Activated CD4-positive, alpha-beta T cell treated with anti-CD3 and anti-CD28 coated beads, Interleukin-2, Interleukin-4, amounts not matched to agents 100 ng/mL and 50 ng/mL, durations not matched to agents 16 hours and 8 hours (primary cell): ENCODE measurements at places on chromosomes 3 and 15.

DNA sequence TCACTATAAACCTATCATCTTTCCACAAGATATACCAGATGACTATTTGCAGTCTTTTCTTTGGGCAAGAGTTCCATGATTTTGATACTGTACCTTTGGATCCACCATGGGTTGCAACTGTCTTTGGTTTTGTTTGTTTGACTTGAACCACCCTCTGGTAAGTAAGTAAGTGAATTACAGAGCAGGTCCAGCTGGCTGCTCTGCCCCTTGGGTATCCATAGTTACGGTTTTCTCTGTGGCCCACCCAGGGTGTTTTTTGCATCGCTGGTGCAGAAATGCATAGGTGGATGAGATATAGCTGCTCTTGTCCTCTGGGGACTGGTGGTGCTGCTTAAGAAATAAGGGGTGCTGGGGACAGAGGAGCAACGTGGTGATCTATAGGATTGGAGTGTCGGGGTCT lies 33.8 kb downstream of the CHDH start:
- DNase-seq: no peak

DNA sequence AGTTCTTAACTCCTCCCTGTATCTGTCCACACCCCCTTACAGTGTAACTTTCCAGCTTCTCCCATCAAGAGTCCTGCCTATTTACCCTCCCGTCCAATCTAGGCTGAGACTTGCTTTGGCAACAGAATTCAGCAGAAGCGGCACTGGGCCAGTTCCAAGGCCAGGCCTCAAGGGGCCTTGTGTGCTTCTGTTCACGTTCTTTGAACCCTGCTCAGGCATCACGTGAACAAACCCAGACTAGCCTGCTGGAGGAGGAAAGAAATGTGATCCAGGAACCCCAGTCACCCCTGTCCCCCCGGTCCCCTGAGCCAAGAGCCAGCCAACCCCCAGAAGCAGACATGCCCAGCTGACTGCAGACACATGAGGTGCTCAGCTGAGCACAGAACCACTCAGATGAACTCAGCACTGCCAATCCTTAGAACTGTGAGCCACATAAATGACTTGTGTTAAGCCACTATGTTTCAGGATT lies 76.1 kb upstream of the DCLK3 start:
- no peak for DNase-seq

DNA sequence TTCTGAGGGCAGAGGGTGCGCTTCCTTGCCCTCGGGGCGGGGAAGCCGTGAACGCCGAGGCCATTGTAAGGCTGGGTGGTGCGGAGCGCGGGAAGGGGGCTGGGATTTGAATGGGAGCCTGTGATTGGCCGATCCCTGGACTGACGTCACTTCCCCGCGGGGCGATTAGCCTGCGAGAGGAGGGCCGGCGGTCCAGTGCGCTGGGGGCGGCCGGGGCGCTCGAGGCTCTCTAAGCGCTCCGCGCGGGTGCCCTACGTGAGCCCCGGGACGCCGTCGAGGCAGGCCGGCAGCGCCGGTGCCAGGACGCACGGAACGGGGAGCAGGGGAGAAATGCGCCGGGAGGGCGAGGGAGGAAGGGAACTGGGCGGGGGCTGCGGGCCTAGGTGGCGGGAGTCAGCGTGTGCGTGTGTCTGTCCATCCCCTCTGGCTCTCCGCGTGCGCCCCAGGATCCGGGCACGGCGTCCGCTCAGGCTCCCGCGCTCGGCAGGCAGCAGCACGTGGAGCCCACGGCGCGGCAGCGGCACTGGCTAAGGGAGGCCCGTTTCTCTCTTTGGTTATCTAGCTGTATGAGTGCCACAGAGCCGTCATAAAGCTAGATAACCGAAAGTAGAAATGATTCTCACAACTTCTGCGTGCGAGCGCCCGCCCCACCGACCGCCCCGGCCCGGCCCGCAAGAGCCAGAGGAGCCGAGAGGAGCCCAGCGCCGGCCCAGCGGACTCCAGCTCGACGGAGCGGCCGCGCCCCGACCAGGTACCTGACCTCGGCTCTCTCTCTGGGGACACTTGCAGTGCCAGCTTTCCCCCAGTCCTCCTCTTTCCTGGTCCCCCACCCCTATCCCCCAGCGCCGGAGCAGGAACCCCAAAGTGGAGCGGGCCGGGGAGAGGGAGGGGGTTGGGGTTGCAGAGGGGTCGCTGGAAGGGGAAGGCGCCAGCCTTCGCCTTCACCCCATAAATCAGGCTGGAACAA lies 33.1 kb upstream of the POLG start:
- DNase-seq: peak; percentile 15

DNA sequence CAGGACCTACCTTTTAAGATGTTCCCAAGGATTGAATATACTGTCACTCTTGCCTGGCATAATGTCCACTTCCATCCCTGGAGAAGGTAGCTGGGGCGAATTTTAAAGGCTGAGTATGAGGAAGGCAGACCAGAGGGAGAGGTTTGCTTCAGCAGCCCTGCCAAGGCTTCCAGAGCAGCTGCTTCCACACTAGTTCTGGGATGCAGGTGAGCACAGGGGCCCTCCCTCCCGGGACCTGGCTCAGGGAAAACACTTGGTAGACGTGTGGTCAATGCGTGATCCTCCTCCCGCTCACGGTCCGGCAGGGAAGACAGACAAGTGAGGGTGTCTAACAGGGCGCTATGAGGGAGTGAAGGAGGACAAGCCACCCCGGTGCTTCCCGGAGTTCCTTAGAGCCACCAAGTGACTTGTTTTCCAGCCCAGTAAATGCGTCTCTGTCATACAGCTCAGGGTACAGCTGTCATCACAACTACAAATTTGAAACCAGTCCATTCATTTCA lies 327.6 kb downstream of the ARRDC4 start:
- DNase-seq: no peak

DNA sequence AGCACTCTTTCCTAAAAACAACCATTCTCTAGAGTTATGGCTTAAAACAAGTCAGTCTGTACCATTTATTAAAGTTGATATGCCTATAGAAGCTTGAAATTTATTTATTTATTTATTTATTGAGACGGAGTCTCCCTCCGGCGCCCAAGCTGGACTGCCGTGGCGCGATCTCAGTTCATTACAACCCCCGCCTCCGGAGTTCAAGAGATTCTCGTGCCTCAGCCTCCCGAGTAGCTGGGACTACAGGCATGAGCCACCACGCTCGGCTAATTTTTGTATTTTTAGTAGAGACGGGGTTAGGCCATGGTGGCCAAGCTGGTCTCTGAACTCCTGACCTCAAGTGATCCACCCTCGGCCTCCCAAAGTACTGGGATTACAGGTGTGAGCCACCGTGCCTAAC lies 1.5 kb upstream of the TTC14 start:
- no peak for DNase-seq

DNA sequence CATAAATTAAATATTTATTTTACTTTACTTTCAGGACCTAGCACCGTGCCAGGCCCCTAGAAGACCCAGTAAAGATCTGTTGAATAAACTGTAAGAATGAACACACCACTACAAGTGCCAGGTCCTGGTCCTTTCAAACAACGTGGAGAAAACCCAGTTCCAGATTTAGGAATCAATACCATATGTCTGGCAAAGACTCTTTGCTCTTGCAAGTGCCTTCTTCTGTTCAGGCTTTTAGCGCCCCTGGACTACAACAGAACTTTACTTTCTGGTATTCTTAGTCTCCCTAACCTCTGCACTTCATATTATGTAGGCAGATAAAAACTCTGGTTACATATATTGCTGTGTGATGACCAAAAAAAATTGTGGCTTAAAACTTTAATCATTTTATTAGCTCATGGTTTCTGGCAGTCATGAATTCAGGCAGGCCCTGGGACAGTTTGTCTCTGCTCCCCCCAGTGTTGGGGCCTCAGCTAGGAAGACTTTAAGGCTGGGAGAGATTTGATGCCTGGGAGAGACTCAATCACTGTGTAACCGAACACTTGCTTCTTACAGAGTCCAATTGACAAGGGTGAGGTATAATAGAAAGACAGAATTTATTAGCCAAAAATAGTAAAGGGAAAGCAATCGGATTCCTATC lies 2.9 kb upstream of the PSMA4 start:
- no peak for DNase-seq

- DNase-seq: no peak
These were observed 772.7 kb downstream of the PDCD6IP start for GRCh38 chr3:34570916-34571705.

DNA sequence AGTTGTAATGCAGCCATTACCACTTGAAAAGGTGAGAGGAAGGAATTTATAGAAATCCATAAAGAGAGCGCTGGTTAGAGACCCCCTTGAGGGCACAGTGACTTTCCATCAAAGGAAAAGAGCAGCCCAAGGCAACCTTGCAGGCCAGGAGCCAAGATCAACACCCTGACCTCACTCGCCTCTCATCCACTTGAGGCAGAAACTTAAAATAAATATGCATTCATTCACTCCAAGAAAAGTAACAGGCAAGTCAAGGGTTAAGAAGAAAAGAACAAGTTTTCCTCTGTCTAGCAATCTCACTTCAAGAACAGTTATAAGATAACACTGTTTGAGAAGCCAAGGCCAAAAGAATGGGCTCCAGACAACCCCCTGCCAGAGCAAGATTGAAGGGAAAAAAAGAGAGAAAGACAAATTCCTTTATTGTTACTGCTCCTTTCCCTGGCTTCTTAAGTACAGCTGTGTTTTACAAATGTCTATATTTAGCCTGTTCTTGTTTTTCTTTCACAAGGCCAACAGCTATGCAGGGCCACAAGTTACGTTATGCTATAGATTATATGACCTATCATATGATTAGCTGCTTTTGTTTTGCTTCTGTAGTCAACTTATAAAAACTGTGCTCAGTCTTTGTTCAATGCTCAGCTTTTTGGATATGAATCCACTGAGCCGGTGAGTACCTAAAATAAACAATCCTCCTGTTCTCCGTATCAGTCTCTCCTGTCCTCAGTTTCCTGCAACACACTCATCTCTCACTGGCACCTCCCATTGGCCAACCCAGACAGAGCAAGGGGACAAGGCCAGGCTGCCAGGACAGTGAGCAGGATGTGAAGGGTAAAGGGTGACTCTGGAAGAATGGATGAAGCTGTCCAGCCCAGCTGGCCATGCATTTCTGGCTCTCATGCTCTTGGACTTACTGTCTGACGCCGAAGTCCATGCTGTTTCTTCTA lies 15.8 kb upstream of the SSUH2 start:
- no peak for DNase-seq

DNA sequence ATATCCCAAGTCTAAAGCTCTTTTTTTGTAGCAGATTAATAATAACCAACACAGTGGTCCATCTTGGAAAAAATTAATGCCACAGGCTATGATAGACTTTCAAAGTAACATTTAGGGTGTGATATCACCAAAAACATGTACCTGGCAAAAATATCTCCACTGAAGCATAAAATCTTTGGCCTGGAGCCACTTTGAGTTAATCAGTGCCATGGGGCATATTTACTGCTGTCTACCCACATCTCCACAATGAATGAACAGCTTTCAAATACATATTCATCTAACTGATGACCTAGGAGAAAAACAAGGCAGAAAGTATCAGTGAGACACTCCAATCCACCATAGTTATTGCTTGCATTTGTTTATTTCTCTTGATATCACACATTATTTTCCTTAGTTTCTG lies 296.0 kb upstream of the MDFIC2 start:
- DNase-seq: no peak

DNA sequence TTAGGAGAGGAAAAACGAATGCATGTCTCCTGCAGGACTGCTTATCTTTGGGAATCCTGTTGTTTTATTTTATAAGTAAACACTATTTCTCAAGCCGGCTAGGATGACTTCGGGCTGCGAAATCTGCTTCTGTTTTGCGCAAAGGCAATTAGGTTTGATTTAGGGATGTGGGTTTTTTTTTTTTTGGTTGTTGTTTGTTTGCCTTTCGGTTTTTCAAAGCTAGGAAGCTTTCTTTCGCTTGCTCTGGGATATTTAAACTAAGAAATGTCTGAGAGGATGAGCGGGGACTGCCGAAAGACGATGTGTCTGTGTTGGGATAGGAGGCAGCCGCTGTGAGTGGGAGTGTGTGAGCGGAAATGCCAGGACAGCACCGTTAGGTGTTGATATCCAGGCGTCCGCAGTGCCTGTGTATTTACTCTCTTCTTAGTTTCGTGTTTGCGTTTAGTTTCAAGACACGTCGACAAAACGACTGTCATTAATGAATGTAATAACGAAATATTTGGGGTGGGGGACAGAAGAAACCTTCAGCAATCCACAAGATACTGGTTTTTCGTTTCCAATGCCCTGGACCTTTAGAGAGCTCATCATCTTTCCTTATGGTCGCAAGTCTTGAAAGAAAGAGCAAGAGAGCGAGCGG lies 604 bp downstream of the ISL2 start:
- no peak for DNase-seq

- DNase-seq: no peak
These were observed 210.3 kb downstream of the OPA1 start for GRCh38 chr3:193803288-193803687.

DNA sequence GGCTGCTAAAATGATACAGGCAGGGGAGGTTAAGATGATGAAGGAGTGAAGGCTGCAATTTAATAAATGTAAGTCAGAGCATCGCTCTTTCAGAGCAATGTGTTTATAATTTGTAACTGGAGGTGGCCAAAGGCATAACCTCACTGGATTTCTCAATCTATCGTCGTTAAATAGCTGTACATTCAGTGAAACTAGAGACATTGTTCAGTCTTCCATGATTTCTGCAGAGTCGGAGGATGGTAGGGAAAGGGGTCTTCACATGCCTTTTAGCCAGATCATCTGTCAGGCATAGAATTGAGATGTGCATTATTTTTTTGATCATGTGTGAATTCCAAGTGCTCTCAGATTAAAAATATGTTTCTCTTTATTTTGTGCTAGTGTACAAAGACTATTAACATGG lies 315.4 kb downstream of the OXSM start:
- DNase-seq: no peak

GRCh38 chr15:79172032-79172481 lies 81.5 kb upstream of the RASGRF1 start:
- no peak for DNase-seq

DNA sequence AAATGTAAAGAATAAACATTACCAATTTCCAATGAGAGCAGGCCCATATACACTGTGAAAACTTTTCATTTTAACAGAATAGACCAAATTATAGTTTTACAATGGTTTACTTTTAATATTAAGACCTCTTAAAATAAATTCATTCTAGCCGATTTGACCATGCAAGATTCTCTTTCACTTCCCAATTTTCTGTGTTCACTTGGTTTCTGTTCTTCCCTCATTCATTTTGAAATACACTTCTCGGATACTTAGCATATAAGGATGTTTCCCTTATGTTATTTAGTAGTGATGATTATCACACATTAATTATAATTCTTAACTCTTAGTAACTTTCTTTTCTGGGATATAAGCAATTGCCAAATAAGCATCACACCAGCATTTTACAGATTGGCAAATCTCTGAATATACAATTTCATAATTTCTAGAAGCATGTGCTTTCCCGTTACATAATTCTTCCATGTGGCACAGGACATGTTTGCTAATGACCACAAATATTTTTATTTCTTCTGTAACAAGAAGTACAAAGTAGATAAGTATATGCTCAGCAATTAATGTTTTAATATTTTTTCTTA lies 13.9 kb downstream of the OR5H15 start:
- DNase-seq: no peak

GRCh38 chr15:88223084-88223483 lies 33.5 kb downstream of the NTRK3 start:
- no peak for DNase-seq
